ENCODE measurements at places on chromosomes 3 and 15.
A peak's percentile ranks its signal among the peaks of the same experiment; 100 is the strongest.

DNA sequence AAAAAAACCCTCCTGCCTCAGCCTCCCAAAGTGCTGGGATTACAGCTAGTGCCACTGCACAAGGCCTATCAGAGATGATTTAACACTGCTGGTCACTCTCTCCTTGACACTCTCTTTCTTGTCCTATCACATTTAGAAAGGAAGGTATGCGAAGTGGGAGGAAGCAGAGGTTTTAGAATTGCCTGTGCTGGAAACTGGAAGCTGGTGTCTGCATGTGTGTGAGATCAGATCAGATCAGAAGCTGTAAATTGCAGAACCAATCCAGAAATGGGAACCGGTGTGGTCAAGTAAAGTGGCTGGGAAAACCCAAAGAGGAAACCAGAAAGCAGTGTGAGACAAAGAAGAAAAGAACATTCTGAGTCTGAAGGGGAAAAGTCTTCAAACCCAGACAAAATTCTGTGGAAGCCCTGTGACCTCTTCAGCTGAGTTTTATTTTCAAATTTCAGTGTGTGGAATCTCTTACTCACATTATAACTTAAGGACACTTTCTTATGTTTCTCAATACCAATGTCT is 2.8 kb downstream of the EFHB start:
- no peaks in the 10 kb centered on the region for H3K36me3 ChIP-seq
- H3K4me3 ChIP-seq: peak overlapping the region; percentile 11
- peaks cover 11% of the 10 kb centered on the region for H3K27me3 ChIP-seq
- DNase-seq: peak; percentile 67
- H3K4me1 ChIP-seq: peaks cover 33% of the 10 kb centered on the region

GRCh38 chr3:30795176-30795575 is 99.3 kb downstream of the GADL1 start:
- no peak overlapping the region for H3K27ac ChIP-seq
- no peaks in the 10 kb centered on the region for H3K27me3 ChIP-seq
- no peaks in the 10 kb centered on the region for H3K4me1 ChIP-seq
- DNase-seq: no peak
- no peak overlapping the region for H3K4me3 ChIP-seq

- H3K4me1 ChIP-seq: peaks cover 6% of the 10 kb centered on the region
- H3K4me3 ChIP-seq: peak overlapping the region; percentile 68
- peaks cover 4% of the 10 kb centered on the region for H3K36me3 ChIP-seq
- no peaks in the 10 kb centered on the region for H3K27me3 ChIP-seq
- DNase-seq: no peak
These were observed 30.7 kb downstream of the NBEAL2 start for GRCh38 chr3:47010111-47010712.

DNA sequence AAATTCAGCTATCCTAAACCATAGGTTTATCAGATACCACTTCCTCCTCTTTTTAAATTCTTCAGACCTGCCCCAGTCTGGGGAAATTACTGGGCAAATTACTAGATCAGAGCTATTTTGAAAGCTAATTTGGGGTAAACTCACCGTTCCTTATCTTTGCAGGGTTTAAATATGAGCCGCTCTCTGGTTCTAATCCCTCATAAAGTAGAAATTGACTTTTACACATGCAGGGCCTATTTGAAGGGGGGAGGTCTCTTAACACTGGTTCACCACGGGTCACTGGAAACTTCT is 11.0 kb upstream of the MEIS2 start:
- peaks cover 4% of the 10 kb centered on the region for H3K36me3 ChIP-seq
- H3K4me3 ChIP-seq: no peak overlapping the region
- no peak overlapping the region for H3K27ac ChIP-seq
- H3K4me1 ChIP-seq: peaks cover 11% of the 10 kb centered on the region
- no peak for DNase-seq

DNA sequence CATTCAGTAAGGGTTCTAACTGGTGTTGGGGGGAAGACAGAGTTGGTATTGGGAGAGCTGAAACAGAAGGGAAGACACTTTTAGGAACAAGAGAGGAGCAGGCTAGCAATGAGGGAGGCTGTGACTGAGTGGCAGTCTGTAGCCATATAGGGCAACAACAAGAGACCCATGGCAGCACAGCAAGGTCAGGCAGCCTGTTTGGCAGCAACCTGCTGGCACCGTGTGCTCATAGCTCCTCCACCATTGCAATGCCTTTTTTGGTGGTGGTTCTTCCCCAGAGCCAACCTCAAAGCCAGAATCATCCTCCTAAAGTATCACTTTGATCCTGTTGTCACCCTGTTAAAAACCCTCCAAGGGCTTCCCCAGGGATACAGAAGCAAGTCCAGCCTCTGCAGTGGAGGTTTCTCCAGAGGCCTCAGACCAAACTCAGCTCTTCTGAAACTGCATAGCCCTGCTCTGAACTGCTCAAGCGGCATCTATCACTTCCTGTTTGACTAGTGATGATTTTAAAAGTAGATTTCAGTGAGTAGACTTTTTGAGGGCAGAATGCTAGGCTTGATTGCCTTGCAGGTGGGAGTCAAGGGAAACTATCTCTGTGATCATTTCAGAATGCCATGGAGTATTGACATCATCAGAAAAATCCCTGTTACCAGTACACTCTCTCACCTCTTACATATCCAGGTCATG is 176.9 kb downstream of the STAC start:
- no peaks in the 10 kb centered on the region for H3K36me3 ChIP-seq
- no peaks in the 10 kb centered on the region for H3K4me1 ChIP-seq
- H3K27ac ChIP-seq: no peak overlapping the region
- H3K4me3 ChIP-seq: no peak overlapping the region
- peaks cover 4% of the 10 kb centered on the region for H3K27me3 ChIP-seq

GRCh38 chr3:132916096-132916495 is 122.1 kb upstream of the TMEM108 start:
- no peak overlapping the region for H3K4me3 ChIP-seq
- peaks cover 3% of the 10 kb centered on the region for H3K27me3 ChIP-seq
- no peaks in the 10 kb centered on the region for H3K36me3 ChIP-seq
- no peak for DNase-seq
- no peak overlapping the region for H3K27ac ChIP-seq
- no peaks in the 10 kb centered on the region for H3K4me1 ChIP-seq

- no peak overlapping the region for H3K27ac ChIP-seq
- H3K27me3 ChIP-seq: no peaks in the 10 kb centered on the region
- no peak overlapping the region for H3K4me3 ChIP-seq
- DNase-seq: no peak
These were observed 184.7 kb upstream of the POU1F1 start for GRCh38 chr3:87461036-87461435.

- DNase-seq: no peak
- H3K27ac ChIP-seq: no peak overlapping the region
- H3K36me3 ChIP-seq: no peaks in the 10 kb centered on the region
- H3K27me3 ChIP-seq: peaks cover 4% of the 10 kb centered on the region
- H3K4me1 ChIP-seq: no peaks in the 10 kb centered on the region
These were observed 12.8 kb upstream of the MAGEF1 start for GRCh38 chr3:184724699-184725098.

DNA sequence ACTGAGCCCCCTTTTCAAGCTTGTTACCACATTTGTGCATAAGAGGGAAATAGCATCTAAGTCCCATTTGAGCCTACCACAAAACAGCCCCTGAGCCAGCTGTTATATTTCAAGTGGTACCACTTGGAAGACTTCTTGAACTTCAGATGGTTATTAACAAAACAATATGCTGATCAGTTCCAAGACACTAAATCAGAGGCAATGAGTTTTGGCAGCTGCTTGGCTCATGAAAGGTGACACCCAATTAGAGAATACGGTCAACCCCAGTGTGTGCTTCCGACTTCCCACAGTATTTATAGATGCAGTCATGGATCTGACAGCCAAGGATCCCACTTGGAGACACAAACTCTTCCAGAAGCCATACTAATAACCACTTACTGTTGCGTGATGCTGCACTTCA is 469.6 kb upstream of the PPP2R3A start:
- DNase-seq: no peak
- peaks cover 4% of the 10 kb centered on the region for H3K27me3 ChIP-seq
- no peak overlapping the region for H3K27ac ChIP-seq
- no peaks in the 10 kb centered on the region for H3K36me3 ChIP-seq
- no peaks in the 10 kb centered on the region for H3K4me1 ChIP-seq

- H3K36me3 ChIP-seq: no peaks in the 10 kb centered on the region
- H3K4me1 ChIP-seq: peaks cover 2% of the 10 kb centered on the region
- H3K27ac ChIP-seq: no peak overlapping the region
- H3K4me3 ChIP-seq: no peak overlapping the region
- peaks cover 2% of the 10 kb centered on the region for H3K27me3 ChIP-seq
These were observed 5.1 kb downstream of the HHATL start for GRCh38 chr3:42697289-42698051.

- H3K4me3 ChIP-seq: no peak overlapping the region
- H3K36me3 ChIP-seq: peaks cover 38% of the 10 kb centered on the region
- H3K27me3 ChIP-seq: no peaks in the 10 kb centered on the region
- DNase-seq: no peak
- H3K4me1 ChIP-seq: peaks cover 12% of the 10 kb centered on the region
These were observed 24.0 kb downstream of the COPS2 start for GRCh38 chr15:49131403-49131802.

- H3K27ac ChIP-seq: no peak overlapping the region
- H3K4me3 ChIP-seq: no peak overlapping the region
- H3K27me3 ChIP-seq: no peaks in the 10 kb centered on the region
- DNase-seq: peak; percentile 52
These were observed 9.8 kb downstream of the SCG5 start for GRCh38 chr15:32651229-32651837.

DNA sequence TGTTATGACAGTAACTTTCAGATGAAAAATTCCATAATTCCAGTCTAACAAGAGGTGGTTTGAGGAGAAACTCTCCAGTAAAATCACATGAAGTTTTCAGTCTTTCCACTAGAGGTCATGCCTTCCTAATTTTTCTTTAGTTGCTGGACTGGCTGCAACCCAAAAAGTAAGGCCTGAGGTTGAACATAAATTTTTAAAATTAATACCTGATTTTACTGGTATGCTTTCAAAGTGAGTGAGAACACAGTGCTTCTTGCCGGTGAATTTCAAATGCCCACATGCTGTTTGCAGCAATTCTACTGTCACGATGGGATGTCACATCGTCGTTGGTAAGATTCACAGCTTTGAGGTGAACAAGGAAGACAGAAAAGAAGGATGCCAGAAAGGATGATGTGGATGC is 89.0 kb upstream of the FGF12 start:
- H3K27me3 ChIP-seq: no peaks in the 10 kb centered on the region
- DNase-seq: no peak
- H3K4me1 ChIP-seq: peaks cover 22% of the 10 kb centered on the region

DNA sequence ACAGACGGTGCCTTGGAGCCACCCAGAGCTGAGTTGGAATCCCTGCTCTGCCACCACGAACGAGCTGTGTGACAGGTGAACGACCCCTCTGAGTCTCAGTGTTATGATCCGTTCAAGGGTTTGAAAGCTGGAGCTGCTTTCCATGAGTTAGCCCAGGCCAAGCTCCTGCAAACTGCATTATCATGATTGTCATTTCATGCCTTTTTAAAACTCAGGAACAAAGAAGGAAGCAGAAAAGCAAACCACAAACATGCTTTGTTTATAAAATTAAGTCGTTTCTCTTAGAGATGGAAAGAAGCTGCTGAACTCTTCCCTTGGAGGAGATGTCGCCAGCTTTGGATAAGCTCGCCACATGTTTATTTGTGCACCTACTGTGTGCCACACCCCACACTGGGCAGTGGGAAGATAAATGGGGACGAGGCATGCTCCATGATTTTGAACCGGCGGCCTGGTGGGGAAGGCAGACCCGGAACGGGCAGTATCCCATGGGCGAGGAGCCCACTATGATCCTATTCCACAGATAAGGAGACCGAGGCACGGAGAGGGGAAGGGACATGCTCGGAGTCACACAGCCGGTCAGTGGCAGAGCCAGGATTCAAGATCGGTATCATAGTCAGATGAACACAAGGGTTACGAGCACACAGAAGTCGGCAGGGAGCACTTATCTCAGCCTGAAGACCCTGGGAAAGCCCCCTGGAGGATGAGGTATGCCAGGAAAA is 15.9 kb downstream of the HRH1 start:
- no peaks in the 10 kb centered on the region for H3K36me3 ChIP-seq
- H3K27ac ChIP-seq: no peak overlapping the region
- H3K4me3 ChIP-seq: no peak overlapping the region
- no peaks in the 10 kb centered on the region for H3K4me1 ChIP-seq
- DNase-seq: no peak
- H3K27me3 ChIP-seq: peaks cover 2% of the 10 kb centered on the region

DNA sequence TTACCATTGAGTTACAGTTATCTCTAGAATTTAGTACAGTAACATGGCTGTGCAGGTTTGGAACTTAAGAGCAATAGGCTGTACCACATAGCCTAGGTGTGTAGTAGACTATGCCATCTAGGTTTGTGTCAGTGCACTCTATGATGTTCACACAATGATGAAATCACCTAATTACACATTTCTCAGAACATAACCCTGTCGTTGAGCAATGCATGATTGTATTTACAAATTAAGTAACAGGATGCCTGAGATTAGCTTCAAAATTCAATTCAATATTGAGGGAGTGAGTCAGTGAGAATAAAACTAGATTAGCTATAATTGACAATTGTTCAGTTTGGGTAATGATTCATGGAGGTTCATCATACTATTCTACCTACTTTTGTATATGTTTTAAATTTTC is 633.8 kb downstream of the IGSF11 start:
- no peaks in the 10 kb centered on the region for H3K36me3 ChIP-seq
- no peak for DNase-seq
- no peak overlapping the region for H3K4me3 ChIP-seq
- H3K27ac ChIP-seq: no peak overlapping the region

GRCh38 chr3:196108075-196108743 is 26.3 kb upstream of the TFRC start:
- no peaks in the 10 kb centered on the region for H3K36me3 ChIP-seq
- H3K27ac ChIP-seq: no peak overlapping the region
- no peak overlapping the region for H3K4me3 ChIP-seq
- no peaks in the 10 kb centered on the region for H3K27me3 ChIP-seq
- H3K4me1 ChIP-seq: peaks cover 17% of the 10 kb centered on the region

Data from activated CD8-positive, alpha-beta T cell treated with anti-CD3 and anti-CD28 coated beads for 36 hours (primary cell).